ENCODE measurements at places on chromosomes 7 and 10.

DNA sequence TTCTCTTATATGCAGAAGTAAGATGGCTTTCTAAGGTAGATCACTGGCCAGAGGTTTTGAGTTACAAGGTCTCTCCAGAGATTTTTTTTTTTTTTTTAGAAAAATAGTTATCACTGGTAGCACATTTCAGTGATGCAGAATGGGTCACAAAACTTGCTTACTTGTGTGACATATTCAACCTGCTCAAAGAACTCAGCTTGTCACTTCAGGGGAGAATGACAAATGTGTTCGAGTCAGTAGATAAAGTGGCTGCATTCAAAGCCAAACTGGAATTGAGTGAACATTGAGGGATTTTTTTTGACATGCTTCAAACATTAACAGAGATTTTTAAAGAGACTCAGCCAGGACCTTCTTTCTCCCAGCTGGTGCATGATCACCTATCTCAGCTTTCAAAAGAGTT lies 33.4 kb downstream of the PHTF2 start:
- no peak for DNase-seq

DNA sequence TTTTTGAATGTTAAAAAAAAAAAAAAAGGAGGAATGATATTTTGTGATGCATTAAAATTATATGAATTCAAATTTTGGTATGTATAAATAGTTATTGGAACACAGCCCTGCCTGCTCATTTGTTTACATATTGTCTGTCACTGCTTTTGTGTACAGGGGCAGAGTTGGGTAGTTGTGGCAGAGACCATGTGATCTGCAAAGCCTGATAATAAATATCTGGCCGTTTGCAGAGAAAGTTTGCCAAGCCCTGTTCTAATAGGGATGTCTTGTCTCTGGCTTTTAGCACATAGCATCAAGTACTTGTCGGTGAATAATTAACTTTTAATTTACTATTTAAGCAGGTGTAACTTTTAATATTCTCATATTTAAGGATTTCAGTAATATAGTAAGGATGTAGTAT lies 19.8 kb downstream of the TSPAN13 start:
- no peak for DNase-seq

DNA sequence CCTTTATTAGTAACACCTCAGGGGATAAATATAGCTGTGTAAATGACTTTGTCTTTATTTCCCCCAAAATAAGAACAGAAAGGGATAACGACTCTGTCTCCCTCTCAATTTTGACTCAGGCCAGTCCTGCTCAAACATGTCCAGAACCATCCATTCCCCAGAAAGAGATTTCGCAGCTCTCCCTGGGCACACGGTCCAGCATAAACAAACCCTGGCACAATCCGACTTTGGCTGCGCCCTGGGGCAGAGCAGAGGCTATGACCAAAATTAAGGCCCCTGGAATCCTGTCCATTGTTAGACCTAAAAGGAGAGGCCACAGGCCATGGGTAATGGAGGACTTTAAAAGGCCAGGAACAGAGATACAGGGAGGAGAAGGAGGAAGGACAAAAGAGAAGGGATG lies 99.1 kb downstream of the PRPF18 start:
- DNase-seq = no peak

GRCh38 chr7:100380196-100380595 lies 6.9 kb downstream of the PILRA start:
- no peak for DNase-seq

- no peak for DNase-seq
Observed at GRCh38 chr10:129397198-129397974, 69.7 kb upstream of the MGMT start.

DNA sequence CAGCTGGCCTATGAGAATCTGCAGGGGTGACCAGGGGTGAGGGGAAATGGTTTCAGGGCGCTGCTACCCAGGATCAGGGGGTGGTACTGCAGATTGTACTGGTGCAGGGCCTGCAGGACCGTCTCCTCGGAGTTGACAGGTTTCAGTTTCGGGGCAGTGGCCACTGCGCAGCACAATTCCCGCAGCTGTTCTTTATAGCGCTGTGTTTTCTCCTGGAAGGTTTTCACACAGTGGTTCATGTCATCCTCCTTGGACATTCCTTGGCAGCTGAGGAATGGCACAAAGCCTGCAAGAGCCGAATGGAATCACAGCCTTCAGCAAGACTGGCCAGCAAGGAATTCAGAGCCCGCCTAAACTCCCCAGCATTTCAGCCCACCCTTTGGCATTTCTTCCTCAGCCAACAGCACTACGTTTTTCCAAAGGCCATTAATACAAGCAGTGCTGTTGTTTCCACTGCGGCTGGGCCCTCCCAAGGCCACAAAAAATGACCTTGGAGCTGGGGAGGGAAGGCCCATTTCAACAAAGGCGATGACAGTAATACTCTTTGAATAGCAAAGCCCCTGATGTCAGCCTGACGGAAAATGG lies 44.9 kb downstream of the PNLIPRP2 start:
- no peak for DNase-seq

- no peak for DNase-seq
Observed at GRCh38 chr10:130547368-130547767, 411.2 kb downstream of the GLRX3 start.

GRCh38 chr10:54402576-54402975 lies 398.5 kb downstream of the PCDH15 start:
- DNase-seq = no peak

DNA sequence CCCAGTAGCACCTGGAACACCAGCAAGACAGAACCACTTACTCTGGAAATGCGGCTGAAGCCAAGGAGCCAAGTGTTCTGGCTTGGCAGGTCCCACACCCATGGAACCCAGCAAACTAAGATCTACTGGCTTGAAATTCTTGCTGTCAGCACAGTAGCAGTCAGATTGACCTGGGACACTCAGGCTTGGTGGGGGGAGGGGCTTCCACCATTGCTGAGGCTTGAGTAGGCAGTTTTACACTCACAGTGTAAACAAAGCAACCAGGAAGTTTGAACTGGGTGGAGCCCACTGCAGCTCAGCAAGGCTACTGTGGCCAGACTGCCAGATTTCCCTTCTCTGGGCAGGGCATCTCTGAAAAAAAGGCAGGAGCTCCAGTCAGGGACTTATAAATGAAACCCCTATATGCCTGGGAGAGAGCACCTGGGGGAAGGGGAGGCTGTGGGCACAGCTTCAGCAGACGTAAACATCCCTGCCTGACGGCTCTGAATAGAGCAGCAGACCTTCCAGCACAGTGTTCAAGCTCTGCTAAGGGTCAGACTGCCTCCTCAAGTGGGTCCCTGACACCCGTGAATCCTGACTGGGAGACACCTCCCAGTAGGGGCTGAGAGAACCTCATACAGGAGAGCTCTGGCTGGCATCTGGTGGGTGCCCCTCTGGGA lies 121.2 kb downstream of the MTERF1 start:
- no peak for DNase-seq

DNA sequence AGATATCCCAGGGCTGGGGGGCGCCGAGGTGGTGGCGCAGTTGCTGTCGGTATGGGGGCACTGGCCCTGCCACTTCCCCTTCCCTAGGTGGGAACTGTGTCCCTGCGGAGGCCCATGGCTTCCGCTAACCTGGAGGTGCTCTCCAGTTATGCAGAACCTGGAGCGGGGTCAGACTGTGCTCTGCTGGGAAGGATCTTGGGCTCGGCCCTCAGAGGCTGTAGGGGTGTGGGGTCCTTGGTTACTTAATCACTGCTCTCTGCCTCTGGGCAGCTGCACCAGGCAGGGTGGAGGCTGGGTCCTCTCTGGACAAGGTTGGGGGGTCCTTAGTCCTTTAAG lies 2.4 kb downstream of the BRI3 start:
- DNase-seq = no peak

DNA sequence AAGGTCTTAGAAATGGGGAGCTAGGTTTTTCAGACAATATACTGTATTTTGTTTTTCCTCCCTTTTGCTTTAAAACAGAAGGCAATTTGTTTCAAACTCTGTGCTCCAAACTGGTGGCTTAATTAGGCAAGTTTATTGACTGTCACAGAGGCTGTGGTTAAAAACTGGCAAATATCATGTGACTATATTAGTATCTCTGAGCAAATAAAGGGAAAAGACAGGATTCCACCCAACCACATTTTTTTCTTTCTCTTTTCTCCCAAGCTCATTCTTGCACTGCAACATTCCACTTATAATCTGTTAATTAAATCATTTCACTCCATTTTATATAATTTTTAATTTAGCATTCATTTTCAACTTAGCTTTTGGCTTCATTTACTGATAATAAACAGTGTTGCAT lies 615.8 kb downstream of the AUTS2 start:
- no peak for DNase-seq

DNA sequence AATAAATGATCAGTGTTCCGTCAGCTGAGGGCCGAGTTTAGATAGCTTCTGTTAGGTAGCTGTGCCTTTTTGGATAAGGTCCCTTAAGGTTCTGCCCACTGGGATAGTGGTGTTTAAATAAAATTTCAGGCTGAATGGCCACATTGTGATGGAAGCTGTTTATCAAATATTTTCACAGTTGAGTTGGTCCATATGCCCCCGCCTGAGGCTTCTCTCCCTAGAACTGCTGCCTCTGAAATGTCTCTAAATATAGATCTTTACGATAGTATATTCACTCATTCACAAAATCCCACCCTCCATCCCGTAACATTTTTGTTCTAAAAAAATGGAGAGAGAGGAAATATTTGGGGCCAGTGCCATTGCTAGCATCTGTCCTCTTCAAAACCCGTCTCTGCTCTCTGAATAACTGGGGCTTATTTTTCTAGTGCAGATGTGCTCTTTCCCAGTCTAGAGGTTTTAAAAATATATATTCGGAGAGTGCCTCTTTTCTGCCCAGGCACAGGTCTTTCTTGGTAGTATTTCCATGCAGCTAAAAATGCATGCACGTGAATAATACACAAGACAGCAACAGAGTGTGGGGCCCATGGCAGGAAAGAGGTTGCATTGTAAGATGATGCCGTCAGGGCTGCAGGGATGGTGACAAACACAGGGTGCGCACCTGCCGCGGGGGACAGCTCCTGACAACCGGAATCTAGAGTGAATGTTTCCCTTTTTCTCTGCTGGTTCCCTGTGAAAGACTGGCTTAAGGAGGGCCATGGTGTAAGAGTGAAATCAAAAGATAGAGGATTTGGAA lies 105.4 kb upstream of the BTBD16 start:
- DNase-seq = no peak

DNA sequence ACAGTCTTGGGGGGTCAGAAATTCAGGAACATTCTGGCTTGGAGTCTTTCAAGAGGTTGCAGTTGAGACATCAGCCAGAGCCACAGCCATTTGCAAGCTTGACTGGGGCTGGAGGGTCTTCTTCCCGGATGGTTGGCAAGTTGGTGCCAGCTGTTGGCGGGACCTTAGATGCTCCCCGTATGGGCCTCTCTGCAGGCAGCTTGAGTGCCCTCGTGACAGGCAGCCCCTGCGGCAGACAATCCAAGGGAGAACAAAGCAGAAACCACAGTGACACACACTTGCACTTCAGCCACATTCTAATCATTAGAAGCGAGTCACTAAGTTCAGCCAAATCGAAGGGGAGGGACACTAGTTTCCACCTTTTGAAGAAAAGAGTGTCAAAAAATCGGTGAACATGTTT lies 59.4 kb upstream of the MXI1 start:
- DNase-seq = no peak

- DNase-seq = no peak
Observed at GRCh38 chr10:60288256-60288655, 101.4 kb downstream of the ANK3 start.

Measured in pulmonary artery endothelial cell (primary cell).